ENCODE measurements at places on chromosomes 7 and 10.

DNA sequence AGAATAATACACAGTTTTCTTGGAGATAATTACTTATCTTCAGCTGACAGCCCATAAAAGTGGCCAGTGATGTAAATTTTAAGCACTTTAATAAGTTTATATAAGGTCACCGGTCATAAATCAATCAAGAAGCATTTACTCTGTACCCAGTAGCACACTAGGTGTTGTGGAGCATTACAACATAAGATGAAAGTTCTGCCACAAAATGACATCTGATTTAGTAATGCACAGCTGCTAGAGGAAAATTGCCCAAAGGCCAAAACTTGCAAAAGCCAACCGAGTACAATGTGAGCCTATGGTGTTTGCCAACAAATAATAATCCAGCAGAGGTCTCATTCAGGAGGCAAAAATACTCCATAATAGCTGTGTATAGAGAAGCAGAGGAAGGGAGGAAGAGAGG lies 63.6 kb downstream of the GPR37 start:
- DNase-seq, result no peak

GRCh38 chr7:75879771-75880184 lies 944 bp downstream of the RHBDD2 start:
- no peak for DNase-seq

- DNase-seq, result no peak
Measured at GRCh38 chr10:70940834-70941568, 52.6 kb upstream of the PCBD1 start.

DNA sequence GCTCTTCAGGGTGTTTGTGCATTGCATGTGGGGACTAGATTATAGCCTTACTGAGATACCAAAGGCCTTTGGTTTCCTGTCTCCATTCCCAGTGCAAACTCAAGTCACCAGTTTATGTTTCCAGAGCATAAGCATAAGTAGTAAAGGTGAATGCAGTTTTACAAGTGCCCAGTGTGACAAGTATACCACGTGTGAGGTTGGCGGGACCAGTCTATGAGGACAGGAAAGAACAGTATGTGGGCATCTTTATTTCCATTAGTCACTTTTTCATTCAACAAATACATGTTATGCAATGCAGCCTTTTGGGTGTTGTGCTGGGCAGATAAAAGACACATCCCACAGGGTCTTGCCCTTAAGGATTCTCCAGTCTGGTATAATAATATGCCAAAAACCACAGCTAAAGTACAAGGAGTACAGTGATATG lies 146.5 kb downstream of the ARID5B start:
- DNase-seq, result peak; percentile 53

DNA sequence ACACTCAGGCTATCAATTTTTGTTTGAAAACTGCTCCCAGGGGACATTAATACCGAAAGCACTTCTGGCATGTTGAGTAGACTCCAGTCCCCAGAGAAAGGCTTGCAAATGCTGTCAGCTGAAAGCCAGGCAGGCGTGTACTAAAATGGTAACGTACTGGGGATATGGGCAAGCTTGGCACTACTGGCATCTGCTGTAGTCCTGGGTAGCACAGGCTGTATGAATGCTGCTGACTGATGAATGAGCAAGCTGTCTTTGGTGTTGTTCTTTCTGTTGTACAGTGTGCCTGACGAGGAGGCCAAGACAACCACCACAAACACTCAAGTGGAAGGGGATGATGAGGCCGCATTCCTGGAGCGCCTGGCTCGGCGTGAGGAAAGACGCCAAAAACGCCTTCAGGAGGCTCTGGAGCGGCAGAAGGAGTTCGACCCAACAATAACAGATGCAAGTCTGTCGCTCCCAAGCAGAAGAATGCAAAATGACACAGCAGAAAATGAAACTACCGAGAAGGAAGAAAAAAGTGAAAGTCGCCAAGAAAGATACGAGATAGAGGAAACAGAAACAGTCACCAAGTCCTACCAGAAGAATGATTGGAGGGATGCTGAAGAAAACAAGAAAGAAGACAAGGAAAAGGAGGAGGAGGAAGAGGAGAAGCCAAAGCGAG lies 53.5 kb upstream of the AGBL3 start:
- DNase-seq, result no peak

DNA sequence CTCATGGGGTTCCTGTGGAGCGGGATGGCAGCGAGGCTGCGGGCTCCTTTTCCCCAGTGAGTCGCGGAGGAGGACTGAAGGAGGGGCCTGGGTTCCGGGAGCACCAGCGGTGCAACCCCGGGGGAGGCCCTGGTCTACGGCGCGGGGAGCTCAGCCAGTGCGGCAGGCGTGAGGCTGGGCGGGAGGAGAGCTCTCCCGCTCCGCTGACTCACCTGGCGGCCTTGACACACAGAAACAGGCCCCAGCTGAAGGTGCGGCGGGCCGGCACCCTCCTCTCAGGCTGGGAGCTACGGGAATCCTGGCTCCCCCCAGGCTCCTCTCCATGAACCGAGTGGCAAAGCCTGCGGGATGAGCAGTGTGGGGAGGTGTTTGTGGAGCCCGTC lies 6.8 kb upstream of the NOM1 start:
- DNase-seq, result no peak

DNA sequence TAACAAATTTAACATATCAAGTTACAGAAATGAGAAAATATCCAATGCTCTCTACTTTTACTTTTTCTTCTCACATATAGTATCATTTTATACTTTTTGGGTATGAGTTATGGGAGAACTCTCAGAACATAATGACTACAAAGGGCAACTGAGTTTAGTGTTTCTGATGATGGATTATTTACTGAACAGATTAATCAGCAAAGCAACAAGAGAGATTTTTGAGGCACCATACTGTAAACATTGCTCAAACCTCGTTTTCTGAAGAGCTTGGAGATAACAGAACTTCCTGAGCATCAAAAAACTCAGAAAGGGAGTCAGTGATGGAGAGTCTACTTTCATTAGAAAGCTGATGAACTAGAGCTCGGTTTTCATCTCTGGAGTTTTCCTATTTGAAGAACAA lies 84.8 kb upstream of the GSDME start:
- DNase-seq, result no peak

GRCh38 chr7:24401628-24402593 lies 117.9 kb downstream of the NPY start:
- no peak for DNase-seq

GRCh38 chr7:93097388-93097787 lies 20.4 kb downstream of the SAMD9 start:
- DNase-seq, result no peak

- DNase-seq, result no peak
Measured at GRCh38 chr10:86191166-86191565, 175.4 kb downstream of the GRID1 start.

DNA sequence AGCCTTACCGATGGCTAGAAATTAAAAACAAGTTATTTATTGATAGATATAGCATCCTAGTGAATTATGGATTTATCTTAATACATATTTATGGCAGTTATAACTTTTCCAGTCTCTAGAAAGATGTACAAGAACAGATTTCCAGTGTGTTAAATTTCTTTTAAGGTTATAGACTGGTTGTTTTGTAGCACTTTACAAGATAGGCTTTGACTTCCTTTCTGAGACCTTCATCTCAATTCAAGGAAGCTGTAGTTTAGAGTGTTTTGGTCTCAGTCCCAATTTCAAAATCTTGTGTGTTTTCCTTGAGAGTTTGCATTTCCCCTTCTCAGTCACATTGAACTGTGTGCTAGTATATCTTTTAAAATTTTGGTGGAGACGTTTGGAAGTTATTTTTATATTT lies 30.1 kb downstream of the PLEKHA1 start:
- DNase-seq, result no peak

GRCh38 chr7:5284304-5285281 lies 1.9 kb downstream of the SLC29A4 start:
- DNase-seq, result peak; percentile 53

DNA sequence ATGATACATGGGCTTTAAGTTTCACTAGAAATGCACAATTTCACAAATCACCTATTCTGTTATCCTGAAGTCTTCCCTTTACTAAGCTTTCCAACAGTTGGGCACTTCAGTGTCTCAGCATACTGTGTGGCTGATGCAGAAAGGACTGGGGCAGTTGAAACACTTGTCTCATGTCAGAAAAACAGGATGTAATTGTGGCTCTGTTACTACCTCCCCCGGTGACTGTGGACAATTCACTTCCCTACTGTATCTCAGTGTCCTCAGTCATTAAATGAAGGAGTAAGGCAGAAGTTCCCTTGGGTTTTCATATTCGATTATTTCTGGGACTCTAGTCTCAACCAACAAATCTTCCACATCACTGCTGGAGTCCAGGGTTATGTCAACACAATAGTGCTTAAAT lies 17.9 kb downstream of the ANKRD22 start:
- DNase-seq, result peak; percentile 69

DNA sequence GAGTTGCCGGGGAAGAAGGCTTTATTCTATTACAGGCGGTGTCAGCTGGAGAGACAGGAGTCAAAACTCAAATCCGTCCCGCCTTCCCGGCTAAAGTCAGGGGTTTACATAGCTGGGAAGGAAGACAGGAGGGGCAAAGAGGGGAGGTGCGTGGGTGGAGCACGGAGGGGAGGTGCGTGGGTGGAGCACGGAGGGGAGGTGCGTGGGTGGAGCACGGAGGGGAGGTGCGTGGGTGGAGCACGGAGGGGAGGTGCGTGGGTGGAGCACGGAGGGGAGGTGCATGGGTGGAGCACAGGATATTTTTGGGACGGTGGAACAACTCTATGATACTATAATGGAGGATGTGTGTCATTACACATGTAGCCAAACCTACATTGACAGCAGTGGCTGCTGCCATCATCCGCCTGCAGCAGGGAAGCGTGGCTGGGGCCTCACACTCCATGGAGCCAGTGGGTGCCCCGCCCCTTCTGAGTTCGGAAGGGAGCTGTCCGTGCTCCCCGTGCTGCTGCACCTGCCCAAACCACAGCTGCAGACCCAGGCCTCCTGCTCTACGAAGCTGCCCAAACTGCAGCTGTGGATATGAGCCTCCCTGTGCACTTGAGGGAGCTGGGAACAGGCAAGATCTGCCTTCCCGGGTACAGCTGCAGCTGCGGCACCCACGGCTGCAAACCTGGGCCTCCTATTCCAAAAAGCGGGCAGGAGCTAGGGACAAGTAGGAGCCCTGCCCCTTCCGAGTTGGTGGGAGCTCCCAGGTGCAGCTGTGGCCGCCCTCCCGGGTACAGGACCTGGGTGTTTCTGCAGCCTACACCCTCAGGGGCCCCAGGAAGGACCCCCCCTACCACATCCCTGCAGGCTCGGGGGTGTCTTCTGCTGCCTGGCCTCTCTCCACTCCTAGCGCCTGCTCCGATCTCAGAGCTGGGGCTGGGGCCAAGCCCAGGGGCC lies 119.4 kb downstream of the DYNC2I1 start:
- DNase-seq, result no peak

DNA sequence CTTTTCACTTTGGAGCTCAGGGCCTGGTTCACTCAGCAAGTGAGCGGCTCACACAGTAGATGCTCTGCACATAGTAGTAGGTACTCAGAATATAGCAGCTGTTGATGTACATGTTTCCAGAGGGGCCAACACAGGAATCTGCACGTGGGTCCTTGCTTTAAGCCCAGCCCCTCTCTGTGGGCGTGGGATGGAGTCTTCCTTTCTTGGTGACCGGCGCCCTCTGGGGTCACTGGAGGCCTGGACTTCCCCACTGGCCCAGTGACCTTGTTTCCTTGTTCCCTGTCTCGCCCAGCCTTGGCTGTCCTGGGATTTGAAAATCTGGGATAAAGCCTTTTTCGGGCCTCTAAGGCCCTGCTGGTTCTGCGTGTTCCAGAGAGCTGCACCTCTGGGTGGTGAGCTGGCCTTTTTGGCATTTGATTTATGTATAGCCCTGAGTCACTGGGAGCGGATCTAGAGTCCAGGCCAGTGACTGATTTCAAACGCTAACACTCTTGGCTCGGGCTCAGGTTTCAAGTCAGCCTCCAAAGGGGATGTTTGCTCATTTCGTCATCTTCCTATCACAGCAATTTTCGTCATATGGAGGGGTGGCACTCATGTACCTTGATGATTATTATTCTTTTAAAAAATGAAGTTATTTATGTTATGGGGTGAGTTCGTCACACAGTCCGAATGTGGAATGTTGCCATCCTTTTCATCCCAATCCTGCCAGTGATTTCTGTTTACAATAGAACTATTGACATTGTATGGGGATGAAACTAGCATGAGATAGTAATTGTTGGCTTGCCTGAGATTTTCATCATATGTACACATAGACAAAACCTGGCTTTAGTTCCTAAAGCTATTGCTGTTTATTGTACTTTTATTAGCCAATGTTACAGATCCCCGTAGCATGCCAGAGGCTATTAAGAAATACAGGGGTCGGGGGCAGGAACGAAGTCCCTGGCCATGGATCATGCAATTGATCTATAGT lies 65.5 kb downstream of the CUX1 start:
- DNase-seq, result peak; percentile 98

GRCh38 chr7:142328551-142328950 lies 70.7 kb upstream of the PRSS58 start:
- DNase-seq, result no peak

- peak; percentile 84 for DNase-seq
Measured at GRCh38 chr10:124083740-124084397, 9.5 kb downstream of the CHST15 start.

- DNase-seq, result no peak
Measured at GRCh38 chr7:25262586-25262985, 34.3 kb upstream of the NPVF start.

GRCh38 chr10:12025591-12025990 lies 17.0 kb downstream of the UPF2 start:
- no peak for DNase-seq
